Femur (tissue), 1 donor: ENCODE measurements at places on chromosomes 12 and 14.

- DNase-seq: peak; percentile 42
These were observed 29.3 kb upstream of the LGALS3 start for GRCh38 chr14:55099756-55100155.

- DNase-seq: no peak
These were observed 154.2 kb upstream of the PARP11 start for GRCh38 chr12:4027412-4027811.

- no peak for DNase-seq
These were observed 691.8 kb downstream of the FLRT2 start for GRCh38 chr14:86221755-86222154.

- DNase-seq: no peak
These were observed 337.5 kb downstream of the GLT1D1 start for GRCh38 chr12:129190827-129191226.

GRCh38 chr12:47821346-47821706 lies 1.6 kb upstream of the HDAC7 start:
- DNase-seq: no peak
